ENCODE measurements at places on chromosomes 3 and 15.

GRCh38 chr15:58777107-58777506, 6.0 kb downstream of the MINDY2 start:
- H3K4me1 ChIP-seq, result no peaks in the 10 kb centered on the region
- no peaks in the 10 kb centered on the region for H3K27me3 ChIP-seq
- H3K36me3 ChIP-seq, result peaks cover 13% of the 10 kb centered on the region

DNA sequence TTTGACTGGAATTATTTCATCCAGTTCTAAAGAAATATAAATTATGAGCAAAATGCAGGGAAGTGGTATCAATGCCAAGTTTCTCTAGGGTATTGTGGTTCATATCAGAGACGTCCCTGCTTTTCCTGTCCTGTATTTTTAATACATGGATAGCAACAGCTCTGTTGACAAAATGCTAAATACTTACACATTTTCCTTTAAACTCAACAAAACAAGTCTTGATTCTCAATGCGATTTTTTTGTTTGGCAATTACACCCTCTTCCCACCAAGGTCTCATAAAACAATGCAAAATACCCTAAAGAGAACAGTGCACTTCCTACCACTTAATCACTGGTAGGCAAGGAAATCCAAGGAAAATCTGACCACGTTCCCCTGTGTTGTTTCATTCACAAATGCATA, 120.0 kb downstream of the DUT start:
- DNase-seq, result no peak
- no peaks in the 10 kb centered on the region for H3K36me3 ChIP-seq
- H3K27ac ChIP-seq, result no peak overlapping the region
- H3K4me1 ChIP-seq, result no peaks in the 10 kb centered on the region

DNA sequence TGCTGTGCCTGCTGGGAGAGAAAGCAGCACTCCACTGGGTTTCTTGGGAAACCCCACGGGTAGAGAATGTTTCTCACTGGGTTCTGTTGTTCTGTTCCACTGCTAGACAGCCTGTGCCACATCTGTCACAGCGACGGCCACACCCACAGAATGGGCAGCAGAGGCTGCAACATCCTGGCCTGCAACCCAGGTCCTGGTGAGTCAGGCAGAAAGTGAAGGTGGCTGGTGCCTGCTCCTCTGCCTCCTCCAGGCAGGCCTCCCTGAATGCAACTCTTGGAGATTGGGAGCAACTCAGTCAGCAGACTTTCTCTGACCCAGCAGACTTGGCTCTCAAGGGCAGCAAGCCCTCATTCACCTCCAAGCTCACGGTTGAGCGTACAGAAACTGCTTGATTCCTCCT, 13.0 kb downstream of the C3orf18 start:
- H3K4me3 ChIP-seq, result no peak overlapping the region
- H3K27ac ChIP-seq, result no peak overlapping the region
- no peak for DNase-seq
- H3K27me3 ChIP-seq, result no peaks in the 10 kb centered on the region

DNA sequence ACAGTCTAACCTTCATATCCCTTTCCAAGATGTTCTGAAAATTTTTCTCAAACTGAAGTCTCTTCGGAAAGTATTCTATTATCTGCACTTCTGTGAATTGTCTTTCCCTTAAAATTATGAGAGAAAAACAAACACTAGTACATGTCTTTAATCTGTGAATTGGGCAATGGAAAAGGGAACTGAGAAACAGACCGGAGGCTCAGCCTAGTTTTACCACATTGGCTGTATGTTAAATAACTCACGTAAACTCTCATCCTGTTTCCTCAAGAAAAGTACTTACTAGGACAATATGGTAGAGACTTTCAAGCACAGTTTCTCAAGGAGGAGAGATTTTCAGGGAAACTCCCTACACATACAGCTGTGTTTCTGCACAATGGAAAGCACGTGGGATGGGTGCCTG, 982.2 kb upstream of the SEMA6D start:
- DNase-seq, result no peak
- no peak overlapping the region for H3K4me3 ChIP-seq
- H3K4me1 ChIP-seq, result no peaks in the 10 kb centered on the region
- H3K27ac ChIP-seq, result no peak overlapping the region
- H3K36me3 ChIP-seq, result no peaks in the 10 kb centered on the region

- no peaks in the 10 kb centered on the region for H3K36me3 ChIP-seq
- H3K4me1 ChIP-seq, result no peaks in the 10 kb centered on the region
- no peak for DNase-seq
- no peak overlapping the region for H3K4me3 ChIP-seq
- no peak overlapping the region for H3K27ac ChIP-seq
Measured at GRCh38 chr15:90845201-90845949, 23.0 kb upstream of the FURIN start.

- H3K4me3 ChIP-seq, result no peak overlapping the region
- H3K27ac ChIP-seq, result no peak overlapping the region
- H3K4me1 ChIP-seq, result no peaks in the 10 kb centered on the region
- no peak for DNase-seq
Measured at GRCh38 chr3:24318677-24319287, 175.9 kb downstream of the THRB start.

GRCh38 chr3:195443391-195443989, 670 bp upstream of the ACAP2 start:
- no peaks in the 10 kb centered on the region for H3K36me3 ChIP-seq
- peaks cover 3% of the 10 kb centered on the region for H3K4me1 ChIP-seq

DNA sequence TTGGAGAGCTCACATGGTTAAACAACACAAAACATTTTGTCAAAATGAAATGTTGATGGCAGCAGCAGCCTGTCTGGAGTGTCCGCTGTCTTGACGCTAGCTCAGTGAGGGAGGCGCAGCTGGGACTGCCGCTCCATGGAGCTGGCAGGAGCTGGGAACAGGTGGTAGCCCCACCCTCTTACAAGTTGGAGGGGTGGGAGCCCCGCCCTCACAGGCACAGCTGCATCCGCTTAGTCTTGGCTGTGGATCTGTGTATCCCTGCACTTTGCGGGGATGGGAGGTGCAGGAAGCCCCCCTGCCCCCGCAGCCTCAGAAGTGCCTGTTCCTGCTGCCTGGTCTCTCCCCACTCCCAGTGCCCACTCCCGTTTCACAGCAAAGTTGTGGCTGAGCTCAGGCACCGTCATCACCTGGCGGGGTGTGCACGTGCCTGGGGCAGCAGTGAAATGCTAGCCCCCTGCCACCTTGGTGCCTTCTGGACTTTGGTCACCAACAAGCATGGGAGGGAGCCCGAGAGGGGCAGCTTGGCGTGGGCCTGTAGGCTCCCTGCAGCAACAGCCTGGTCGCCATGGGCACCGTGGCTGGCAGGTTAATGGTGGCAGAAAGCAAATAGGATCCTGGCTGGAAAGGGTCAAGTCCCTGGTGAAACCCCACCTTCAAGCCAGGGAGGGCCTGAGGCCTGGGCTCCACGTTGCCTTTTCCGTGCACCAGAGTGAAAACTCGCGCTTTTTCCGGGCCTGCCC, 53.8 kb upstream of the CADM2 start:
- peak; percentile 57 for DNase-seq
- no peaks in the 10 kb centered on the region for H3K36me3 ChIP-seq
- H3K4me1 ChIP-seq, result no peaks in the 10 kb centered on the region
- no peaks in the 10 kb centered on the region for H3K27me3 ChIP-seq

GRCh38 chr3:54372232-54372631, 249.9 kb downstream of the CACNA2D3 start:
- no peaks in the 10 kb centered on the region for H3K4me1 ChIP-seq
- H3K27ac ChIP-seq, result no peak overlapping the region
- H3K36me3 ChIP-seq, result no peaks in the 10 kb centered on the region

- no peak overlapping the region for H3K27ac ChIP-seq
- DNase-seq, result peak; percentile 62
- no peaks in the 10 kb centered on the region for H3K27me3 ChIP-seq
- H3K4me3 ChIP-seq, result no peak overlapping the region
- H3K4me1 ChIP-seq, result no peaks in the 10 kb centered on the region
- H3K36me3 ChIP-seq, result no peaks in the 10 kb centered on the region
Measured at GRCh38 chr3:29515451-29515850, 234.6 kb downstream of the RBMS3 start.

GRCh38 chr15:60004846-60005351, 788 bp downstream of the FOXB1 start:
- peaks cover 16% of the 10 kb centered on the region for H3K4me1 ChIP-seq
- DNase-seq, result peak; percentile 86
- H3K27me3 ChIP-seq, result peaks cover 100% of the 10 kb centered on the region
- peak overlapping the region; percentile 80 for H3K4me3 ChIP-seq
- no peak overlapping the region for H3K27ac ChIP-seq

DNA sequence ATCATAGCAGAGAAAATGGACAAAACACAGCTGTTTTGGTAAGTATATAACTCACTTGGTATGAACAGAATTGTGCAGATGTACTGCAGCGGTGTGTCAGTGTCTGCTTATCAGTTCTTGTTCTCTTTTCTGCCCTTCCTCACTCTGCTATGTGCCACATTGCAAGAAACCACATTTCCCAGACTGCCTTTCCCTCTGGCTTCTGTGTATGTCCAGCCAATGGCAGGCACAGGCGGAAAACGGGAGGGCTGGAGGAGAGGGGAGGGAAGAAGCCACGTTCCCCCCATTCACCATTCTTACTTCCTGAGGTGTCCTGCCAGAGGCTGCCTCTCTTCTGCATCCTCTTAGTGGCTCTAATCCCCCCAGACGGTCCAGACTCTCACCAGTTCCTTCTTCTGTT, 15.4 kb downstream of the HHLA2 start:
- no peak overlapping the region for H3K27ac ChIP-seq
- DNase-seq, result no peak
- H3K4me3 ChIP-seq, result no peak overlapping the region
- H3K36me3 ChIP-seq, result no peaks in the 10 kb centered on the region
- no peaks in the 10 kb centered on the region for H3K4me1 ChIP-seq
- H3K27me3 ChIP-seq, result no peaks in the 10 kb centered on the region

DNA sequence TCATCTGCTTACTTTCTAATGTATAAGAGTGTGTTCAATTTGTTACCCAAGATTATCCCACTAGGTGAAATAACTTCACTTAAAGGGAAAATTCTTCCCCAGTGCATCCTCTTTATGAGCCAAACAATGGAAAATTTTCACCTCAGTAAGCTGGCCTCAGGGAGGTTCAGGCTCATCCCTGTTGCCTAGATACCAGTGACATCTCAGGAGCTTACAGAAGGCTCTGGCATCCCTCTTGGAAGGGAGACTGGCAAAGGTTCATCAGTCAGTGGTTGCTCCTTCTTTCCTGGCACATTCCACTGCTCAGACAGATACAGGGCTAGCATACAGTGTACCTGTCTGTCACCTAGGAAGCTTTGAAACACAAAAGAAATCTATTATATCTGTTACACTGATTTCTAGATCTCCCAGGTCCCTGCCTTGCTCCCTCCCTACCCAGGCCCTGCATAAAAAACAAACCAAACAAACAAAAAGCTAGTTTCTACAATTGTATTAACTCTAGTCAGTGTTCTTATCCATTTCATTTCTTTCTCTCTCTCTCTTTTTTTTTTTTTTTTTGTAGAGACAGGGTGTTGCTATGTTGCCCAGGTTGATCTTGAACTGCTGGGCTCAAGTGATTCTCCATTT, 1.7 kb downstream of the IP6K2 start:
- no peak for DNase-seq
- no peaks in the 10 kb centered on the region for H3K4me1 ChIP-seq
- H3K36me3 ChIP-seq, result peaks cover 50% of the 10 kb centered on the region

GRCh38 chr3:152641198-152641597, 193.7 kb upstream of the P2RY1 start:
- H3K27me3 ChIP-seq, result no peaks in the 10 kb centered on the region
- H3K4me3 ChIP-seq, result no peak overlapping the region
- no peak overlapping the region for H3K27ac ChIP-seq
- H3K4me1 ChIP-seq, result no peaks in the 10 kb centered on the region

DNA sequence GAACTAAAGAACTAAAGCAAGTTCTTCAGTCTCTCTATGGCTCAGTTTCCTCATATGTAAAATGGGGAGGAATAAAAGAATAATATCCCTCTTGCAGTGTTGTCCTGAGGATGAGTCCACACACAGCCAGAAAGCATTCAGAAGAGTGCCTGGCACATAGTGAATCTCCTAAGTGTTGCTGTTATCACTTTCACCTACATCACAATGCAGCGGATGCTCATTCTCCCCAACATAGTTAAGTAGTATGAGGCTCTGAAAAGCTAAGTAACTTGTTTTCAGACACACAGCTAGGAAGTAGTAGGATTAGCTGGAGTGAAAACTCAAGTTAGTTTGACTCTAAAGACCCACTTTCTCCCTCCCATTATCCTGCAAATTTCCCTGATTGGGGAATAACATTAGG, 9.1 kb upstream of the USP3 start:
- H3K36me3 ChIP-seq, result no peaks in the 10 kb centered on the region
- H3K4me1 ChIP-seq, result peaks cover 13% of the 10 kb centered on the region
- H3K27me3 ChIP-seq, result peaks cover 12% of the 10 kb centered on the region
- H3K27ac ChIP-seq, result no peak overlapping the region
- DNase-seq, result peak; percentile 64

DNA sequence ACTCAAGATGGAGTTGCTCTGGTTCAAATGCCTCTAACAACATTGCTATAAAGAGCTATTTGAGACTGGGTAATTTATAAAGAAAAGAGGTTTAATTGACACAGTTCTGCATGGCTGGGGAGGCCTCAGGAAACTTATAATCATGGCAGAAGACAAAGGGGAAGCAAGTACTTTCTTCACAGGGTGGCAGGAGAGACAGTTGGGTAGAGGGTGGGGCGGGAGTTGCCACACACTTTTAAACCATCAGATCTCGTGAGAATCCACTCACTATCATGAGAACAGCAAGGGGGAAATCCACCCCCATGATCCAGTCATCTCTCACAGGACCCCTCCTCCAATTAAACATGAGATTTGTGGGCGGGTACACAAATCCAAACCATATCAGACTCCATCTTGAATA, 30.7 kb downstream of the MAP2K5 start:
- H3K27me3 ChIP-seq, result no peaks in the 10 kb centered on the region
- no peaks in the 10 kb centered on the region for H3K36me3 ChIP-seq
- no peak overlapping the region for H3K4me3 ChIP-seq
- H3K4me1 ChIP-seq, result no peaks in the 10 kb centered on the region
- DNase-seq, result no peak
- no peak overlapping the region for H3K27ac ChIP-seq

DNA sequence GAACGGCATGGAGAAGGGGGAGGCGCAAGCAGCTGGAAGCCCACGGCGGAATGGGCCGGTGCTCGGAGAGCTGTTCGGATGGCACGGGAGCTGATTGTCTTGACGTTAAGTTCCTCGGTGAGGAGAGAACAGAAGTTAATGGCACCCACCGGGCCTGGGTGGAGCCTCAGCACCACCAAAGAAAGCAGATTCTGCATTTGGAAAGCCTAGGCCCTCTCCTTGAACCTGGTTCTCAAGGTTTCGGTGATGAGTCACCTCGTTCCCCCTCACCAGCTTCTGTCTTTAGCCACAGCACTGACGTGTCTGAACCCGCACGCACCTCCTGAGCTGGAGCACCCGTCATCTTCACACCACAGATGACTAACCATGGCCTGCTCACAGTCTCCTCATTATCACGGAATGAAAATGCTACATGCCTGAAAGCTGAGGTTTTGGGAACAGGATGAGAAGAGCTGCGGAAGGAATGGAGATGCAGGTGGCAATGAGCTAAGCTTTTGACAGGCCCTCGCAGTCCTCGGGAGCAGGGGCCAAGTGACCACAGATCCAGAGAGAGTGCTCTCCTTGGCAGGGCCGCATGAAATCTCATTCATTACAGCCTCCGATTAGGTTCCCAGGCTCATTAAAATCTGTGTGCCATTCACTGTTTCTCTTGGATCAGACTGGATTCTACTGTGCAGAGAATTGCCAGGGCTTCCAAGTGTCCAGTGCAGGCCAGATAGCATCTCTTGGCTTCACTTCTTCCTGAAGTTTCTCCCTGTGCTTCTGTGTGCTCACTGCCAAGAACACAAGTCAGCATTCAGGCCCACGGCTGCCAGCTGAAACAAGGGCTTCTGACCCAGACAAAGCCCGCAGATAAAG, 96.3 kb upstream of the DLG1 start:
- H3K27me3 ChIP-seq, result no peaks in the 10 kb centered on the region
- no peaks in the 10 kb centered on the region for H3K36me3 ChIP-seq
- H3K27ac ChIP-seq, result no peak overlapping the region
- no peak overlapping the region for H3K4me3 ChIP-seq
